ENCODE measurements at places on chromosomes 6 and 20.
A peak's percentile ranks its signal among the peaks of the same experiment; 100 is the strongest.

- DNase-seq, result peak; percentile 85
Measured at GRCh38 chr6:35302604-35303241, 5.1 kb downstream of the DEF6 start.

GRCh38 chr6:94278146-94278545 lies 858.8 kb upstream of the EPHA7 start:
- DNase-seq, result no peak

DNA sequence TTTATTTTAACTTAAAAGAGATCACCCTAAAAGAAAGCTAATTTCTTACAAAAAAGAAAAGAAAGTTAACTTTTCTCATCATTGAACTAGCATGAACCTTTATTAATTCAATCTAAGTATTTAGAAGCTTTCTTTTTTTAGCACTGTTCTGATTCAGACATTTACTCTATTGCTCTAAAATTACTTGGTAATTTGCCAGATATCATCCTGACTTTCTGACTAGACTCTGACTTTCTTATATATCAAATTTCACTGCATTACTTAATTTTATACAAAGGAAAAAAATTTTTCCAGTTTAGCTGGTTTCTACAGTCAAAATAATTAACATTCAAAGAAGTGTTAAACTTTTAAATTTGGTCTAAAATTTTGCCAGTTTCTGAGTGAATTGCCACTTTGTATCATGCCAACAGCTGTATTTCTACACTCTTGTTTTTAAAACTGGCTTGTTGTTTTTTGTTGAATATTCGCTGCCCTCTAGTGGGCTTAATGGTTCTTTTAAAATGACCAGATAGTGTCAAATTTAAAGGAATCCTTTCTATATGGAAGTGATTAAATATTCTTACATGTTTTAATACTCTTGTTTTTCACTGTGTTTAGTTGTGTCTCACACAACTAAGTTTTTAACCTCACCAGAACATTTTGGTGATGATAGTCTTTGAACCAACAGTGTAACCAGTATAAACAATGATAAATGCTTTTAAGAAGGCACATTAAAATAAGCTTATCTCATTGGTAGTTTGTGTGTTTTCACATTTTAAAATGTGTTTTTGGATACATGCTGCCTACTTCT lies 102.0 kb downstream of the POPDC3 start:
- DNase-seq, result no peak

DNA sequence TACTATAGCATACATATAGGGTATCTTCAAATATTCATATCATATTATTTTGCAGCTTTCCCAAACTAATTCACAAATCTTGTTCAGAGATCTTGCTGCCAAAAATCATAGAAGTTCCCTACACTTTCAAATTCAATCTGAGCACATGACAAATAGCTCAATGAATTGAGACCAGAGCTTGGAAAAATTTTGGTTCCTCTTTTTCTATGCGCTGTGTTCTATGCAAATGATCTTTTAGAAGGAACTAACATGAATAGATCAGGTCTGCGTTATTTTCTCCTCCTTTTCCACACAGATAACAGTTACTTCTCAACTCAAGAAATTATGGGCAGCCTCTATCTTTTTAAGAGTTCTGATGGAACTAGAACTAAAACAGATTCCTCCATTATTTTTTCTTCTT lies 316.3 kb downstream of the ARHGAP18 start:
- DNase-seq, result no peak

DNA sequence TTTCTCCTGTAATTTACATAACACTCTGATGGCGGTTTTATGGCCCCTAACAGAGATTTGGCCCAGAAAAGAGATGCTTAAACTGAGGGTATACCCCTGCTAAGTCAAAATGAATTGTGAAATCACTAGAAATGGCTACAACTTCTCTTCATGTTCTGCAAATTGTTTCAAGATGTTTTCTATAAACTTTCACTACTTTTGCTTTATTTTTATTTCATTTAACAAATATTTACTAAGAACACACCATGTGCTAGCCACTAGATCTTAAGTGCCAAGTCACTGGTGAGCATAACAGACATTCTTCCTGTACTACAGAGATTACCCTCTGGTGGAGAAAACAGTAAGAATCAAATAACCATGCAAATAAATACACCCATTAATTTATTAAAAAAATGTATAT lies 87.6 kb downstream of the KCNQ5 start:
- DNase-seq, result no peak

GRCh38 chr20:39210341-39211036 lies 248.3 kb downstream of the DHX35 start:
- no peak for DNase-seq

DNA sequence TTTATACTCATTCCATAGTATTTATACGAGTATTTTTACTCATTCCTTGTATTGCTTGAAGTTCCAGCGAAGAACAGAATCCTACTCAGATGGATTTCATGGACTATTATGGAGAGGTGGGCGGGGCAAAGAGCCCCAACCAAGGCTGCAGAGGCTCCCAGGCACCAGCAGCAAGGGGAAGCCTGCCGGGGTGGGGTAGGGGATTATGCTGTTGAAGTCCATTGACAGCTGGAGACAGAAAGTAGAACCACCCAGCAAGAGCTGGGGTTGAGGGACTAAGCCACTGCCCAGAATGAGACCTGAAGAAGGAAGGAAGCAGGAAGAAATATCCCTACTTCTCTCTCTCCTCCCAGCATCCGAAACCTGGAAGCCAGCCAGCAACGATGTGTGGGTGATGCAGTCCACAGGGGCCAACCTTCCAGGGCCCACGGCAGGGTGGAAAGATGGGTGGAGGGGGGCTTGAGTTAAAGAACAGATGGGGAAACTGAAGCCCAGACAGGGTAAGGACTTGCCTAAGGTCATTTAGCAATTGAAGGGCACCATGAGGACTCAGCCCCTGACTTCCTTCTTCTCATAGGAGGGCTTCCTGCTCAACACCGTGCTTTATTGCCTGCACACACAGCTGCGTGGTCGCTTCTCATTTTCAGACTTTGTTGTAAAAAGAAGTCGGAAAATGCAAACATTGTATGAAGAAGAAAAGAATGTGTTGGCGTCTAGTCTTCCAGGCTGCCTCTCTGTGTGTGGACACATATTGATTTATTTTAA lies 18.3 kb upstream of the GTSF1L start:
- no peak for DNase-seq

GRCh38 chr20:64015635-64016034 lies 20.3 kb upstream of the C20orf204 start:
- DNase-seq, result no peak

- no peak for DNase-seq
Measured at GRCh38 chr6:110656492-110656891, 158.8 kb downstream of the CDK19 start.

DNA sequence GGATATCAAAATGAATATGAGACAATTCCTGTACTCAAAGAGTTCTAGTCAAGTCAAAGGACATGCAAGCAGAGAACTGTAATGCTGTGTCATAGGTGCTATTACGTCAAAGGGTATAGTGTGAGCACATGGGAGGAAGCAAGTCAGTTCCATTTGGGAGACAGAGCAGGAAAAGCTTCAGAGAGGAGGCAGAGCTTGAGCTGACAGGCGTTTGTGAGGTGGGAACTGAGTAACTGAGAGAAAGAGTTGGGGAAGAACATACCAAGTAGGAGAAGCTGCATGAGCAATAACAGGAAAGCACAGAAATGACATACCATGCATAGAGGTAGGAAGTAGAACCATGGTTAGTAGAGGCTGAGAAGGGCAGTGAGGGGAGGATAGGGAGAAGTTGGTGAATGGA lies 15.2 kb upstream of the SSR1 start:
- DNase-seq, result no peak

DNA sequence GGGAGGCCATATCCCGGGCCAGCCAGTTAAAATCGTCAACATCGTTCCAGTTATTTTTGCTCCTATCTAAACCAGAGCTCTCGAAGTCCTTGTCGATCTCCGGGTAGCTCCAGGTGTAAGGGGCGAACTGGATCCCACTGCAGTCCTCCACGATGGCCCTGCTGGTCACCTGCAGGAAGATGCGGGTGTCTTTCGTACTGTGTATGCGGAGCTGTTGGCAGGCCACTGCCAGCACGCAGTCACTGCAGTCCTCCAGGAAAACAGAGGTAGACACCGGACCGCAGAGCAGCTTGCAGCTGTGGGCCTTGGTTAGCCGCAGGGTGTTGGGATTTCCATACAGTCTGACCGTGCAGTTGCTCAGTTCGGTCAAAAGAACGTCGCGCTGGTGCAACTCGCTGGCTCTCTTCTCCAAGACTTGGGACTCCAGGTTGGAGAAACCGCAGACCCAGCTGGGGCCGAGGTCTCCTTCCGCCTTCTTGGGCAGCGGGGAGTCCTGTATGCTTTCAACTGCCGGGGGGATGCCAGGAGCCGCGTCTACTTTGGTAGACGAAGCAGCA lies 742 bp downstream of the TBCC start:
- no peak for DNase-seq

GRCh38 chr6:144123421-144123820 lies 26.9 kb upstream of the STX11 start:
- DNase-seq, result no peak

GRCh38 chr6:135994857-135995544 lies 143.5 kb downstream of the PDE7B start:
- DNase-seq, result no peak

DNA sequence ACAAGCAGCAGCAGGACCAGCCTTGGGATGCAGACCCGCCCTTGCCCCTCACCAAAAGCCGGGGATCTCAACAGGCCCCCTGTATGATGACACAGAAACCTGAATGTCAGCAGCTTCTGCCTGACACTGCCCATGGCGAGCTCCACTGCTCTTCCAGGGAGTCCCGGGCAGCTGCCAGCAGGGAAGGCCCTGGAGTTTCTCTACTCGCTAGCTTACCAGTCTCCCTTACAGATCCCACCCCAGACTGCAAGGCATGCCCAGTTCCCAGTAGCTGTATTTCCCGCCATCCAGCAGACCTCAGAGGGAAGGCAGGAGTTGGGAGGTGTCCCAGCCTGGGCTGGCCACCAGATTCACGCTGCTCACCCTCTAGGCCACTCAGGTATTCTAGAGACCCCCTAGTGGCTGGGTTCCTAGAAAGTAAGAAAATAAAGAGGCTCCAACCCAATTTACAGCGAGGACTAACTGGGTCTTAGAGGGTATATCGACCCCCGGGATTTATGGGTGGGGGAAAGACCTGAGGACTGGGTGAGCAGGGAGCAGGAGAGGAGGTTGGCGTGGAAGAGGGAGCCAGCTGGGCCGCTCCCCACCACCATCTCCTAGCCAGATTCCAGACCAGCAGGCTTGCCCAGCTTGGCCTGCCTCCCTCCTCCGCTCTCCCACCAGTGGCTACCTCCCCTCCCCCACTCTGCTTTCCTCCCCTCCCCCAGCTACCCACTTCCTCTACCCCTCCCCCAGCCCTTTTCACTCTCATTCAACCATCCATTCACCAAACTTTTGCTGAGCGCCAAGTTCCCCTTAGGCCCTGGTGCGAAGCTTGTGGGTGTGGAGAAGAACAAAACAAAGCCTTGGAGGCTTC lies 9.7 kb upstream of the HMGA1 start:
- DNase-seq, result no peak
